Effector CD4-positive, alpha-beta T cell (primary cell): ENCODE measurements at places on chromosomes 16 and 17.
A peak's percentile ranks its signal among the peaks of the same experiment; 100 is the strongest.

GRCh38 chr16:18983565-18984434 lies at the start of gene TMC7:
Gene TMC7 (plus strand): TSS chr16:18983934. CDS start chr16:18984064, 130 bp downstream.
- DNase-seq = no peak

DNA sequence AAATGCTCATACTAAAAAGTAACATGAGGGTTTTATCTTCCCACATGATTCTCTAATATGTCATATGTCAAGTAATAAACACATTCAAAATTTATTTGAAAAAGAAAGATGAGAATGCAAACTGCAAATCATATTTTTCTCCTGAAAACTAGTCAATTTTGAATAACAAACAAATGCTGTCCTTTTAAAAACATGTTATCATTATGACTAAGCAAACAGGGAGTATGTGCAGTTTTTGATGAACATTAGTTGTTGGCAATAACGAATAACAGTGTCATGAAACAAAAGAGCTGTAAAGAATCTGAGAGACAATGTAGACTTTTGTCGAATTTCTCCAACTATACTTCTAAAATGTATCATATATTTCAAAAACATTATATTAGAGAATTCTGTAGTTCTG lies 34.8 kb downstream of the RPGRIP1L start:
- DNase-seq = no peak

DNA sequence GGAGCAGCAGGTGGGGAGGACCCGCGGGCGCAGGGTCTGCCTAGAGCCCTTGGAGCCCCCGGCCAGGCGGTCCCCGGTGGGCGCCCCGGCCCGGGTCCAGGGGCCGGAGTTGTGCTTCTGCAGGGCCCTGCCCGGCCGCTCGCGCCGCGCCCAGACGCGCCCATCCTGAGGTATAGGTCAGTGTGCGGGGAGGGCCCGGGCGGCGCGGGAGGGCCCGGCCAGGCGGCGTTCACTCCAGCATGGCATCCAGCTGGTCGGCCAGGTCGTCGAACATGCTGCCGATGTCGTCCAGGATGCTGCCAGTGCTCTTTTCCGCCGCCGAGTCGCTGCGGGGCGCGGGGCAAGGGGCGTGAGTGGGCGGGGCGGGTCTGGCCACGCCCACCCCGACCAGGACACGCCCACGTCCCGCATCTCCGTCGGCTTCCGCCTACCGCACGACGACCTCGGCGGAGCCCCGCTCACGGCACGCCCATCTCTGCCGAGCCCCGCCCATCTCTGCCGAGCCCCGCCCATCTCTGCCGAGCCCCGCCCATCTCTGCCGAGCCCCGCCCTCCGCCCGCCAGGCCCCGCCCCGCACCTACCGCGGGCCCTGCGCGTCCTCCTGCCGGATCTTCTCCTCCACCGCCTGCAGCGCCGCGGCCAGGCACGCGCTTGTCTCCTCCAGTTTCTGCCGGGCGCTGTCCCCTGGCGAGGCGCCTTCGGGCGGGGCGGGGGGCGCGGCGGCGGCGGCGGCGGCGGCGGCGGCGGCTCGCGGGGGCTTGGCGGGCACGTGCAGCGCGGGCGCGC lies 17.9 kb downstream of the CASKIN1 start:
- peak; percentile 18 for DNase-seq

- no peak for DNase-seq
Observed at GRCh38 chr17:77790143-77790829, 168.2 kb upstream of the TNRC6C start.

DNA sequence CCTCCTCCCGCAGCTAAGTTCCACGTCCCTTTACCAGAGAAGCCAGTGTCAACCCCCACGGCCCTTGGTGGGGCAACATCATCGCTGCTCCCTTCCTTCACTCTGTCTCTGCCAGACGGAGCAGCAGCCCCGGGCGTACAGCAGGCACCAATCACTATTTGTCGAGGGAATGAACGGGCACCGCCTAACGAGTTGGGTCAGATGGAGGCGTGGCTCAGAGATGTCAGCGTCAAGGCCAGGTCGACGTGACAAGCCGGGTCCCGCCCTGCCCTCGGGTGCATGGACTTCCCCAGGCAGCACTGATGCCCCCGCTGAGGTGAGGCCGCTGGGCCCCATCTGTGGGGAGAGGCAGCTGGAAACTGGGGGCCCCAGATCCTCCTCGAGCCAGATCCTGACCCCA lies 50.0 kb downstream of the CBFA2T3 start:
- no peak for DNase-seq

GRCh38 chr16:66996324-66996982 lies 8.1 kb downstream of the CES4A start:
- no peak for DNase-seq

DNA sequence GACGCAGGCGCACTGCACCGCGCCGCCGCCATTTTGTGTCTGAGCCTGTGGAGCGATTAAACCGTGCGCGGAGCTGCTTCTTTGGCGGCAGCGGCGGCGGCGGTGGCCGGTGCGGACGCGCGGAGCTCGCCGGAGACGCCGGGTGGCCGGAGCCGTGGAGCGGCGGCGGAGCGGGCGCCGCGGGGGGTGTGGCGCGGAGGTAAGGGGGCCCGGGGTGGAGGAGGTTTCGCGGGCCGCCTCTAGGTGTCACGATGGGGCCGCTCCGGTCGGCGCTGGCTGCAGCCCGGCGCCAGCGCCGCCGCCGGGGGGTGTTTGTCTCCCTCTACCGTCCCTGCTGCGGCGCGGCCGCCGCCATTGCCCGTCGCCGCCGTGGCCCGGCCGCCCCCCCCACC lies at the start of gene CTCF:
TSS of gene CTCF (plus strand) at position 1 of the 392 bp plus-strand sequence. CDS start 48,307 bp downstream, outside the sequence.
- DNase-seq = peak; percentile 78

GRCh38 chr17:7835814-7836595 lies 2.0 kb downstream of the KDM6B start:
- peak; percentile 57 for DNase-seq

- no peak for DNase-seq
Observed at GRCh38 chr17:80681215-80681614, 136.6 kb downstream of the RPTOR start.

GRCh38 chr17:32723310-32723955 lies 153.5 kb downstream of the MYO1D start:
- DNase-seq = no peak

GRCh38 chr17:7632492-7632894 lies 2.6 kb downstream of the SHBG start:
- DNase-seq = no peak

- no peak for DNase-seq
Observed at GRCh38 chr16:57000271-57001025, 11.1 kb downstream of the NLRC5 start.

- DNase-seq = no peak
Observed at GRCh38 chr16:2970563-2970962, 1.4 kb downstream of the PAQR4 start.

DNA sequence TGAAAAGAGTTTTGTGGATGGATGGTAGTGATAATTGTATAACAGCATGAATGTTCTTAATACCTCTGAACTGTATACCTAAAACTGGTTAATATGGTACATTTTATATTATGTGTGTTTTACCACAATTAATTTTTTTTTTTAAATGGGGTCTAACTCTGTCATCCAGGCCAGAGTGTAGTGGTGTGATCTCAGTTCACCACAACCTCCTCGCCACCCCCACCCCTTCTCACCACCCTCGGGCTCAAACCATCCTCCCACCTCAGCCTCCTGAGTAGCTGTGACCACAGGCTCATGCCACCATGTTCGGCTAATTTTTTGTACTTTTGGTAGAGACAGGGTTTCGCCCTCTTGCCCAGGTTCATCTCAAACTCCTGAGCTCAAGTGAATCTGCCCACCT lies 123.2 kb downstream of the CDRT15L2 start:
- no peak for DNase-seq

GRCh38 chr17:20156196-20157000 lies 147.2 kb downstream of the SPECC1 start:
- DNase-seq = no peak

- no peak for DNase-seq
Observed at GRCh38 chr17:35895636-35896587, 15.8 kb upstream of the CCL5 start.

- no peak for DNase-seq
Observed at GRCh38 chr17:75490173-75490743, 25.1 kb downstream of the CASKIN2 start.

- no peak for DNase-seq
Observed at GRCh38 chr16:66923866-66924265, 1.5 kb downstream of the RRAD start.

DNA sequence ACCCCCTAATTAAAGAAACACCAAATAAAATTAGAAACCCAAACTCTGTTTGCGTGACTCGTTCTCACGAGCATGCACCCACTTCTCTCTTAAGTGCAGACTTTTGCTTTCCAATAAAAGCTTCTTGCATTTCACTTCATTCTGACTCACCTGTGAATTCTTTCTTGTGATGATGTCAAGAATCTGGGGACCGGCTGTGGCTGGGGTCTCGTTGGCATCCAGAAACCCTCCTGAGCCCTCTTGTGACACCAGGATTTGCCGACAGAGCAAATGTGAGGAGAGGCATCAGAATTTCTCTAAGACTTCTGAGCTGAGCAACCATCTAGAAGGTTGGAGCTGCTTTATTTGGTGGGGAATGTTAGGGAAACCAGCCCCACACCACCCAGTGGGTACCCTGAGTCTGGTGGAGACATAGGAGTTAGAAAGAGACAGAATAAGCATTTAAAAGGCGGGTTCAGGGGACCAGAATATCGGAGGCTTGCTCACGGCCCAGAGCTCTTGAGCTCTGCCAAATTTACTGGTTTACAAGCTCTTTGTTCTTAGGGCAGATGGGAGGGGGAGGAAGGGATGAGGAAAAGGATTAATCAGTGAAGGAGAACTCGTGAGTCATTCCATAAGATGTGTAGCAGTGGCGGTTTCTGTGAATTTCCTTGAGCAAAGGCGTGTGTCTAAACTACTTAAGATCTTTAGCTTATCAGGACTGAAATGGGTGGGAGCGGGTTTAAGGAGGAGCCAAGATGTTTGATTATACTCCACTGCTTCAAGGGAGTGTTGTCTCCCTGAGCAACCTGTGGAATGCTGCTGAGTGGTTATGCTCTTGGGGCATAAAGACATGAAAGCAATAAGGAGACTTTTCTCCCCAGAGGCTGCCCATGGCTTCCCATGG lies 24.2 kb upstream of the TMC5 start:
- no peak for DNase-seq

DNA sequence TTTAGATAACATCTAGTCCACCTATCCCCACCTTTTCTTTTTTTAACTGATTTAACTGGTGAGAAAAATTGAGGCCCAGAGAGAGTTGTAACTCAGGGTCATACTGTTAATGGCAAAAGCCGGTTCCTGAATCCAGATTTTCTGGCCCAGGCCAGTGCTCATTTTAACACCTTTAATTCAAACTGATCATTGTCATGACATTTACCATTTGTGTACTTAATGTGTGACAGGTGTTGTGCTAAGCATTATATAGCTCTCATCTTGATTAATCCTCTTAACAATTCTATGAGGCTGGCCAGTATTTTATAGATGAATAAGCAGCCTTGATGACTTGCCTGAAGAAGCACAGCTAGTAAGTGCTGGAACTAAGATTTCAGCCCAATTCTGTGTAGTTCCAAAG lies 14.4 kb downstream of the RHOT1 start:
- no peak for DNase-seq

- DNase-seq = no peak
Observed at GRCh38 chr17:13593757-13594156, 8.0 kb downstream of the HS3ST3A1 start.

DNA sequence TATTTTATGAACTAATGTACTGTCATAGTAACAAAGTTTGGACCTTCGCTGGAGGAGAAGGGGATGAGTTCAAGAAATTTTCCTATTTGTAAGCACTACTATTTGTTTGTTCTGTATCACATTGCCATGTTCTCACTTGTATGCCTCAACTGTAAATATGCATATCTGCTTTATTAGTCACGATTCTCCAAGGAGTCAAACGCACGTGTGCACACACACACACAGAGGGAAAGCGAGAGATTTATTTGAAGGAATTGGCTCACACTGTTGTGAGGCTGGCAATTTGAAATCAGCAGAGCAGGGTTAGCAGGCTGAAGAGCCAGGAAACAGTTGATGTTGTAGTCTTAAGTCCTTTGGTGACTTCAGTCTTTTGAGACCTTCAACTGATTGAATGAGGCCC lies 24.9 kb upstream of the MYH2 start:
- DNase-seq = no peak

DNA sequence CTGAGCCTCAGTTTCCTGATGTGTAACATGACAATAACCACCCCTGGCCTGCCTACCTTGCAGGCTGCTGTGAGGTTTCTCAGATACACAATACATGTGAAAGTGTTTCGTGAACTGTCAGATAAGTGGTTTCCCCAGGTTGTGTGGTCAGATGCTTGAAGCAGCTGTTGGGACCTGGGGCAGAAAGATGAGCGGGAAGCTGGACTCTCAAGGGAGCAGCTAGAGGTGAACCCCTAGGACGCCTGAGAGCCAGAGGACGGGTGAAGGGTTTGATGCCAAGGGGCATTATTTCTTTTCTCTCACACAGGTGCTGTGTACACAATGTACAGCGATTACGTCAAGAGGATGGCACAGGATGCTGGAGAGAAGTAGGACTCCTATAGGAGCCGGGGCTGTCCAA lies 2.3 kb downstream of the HIGD1B start:
- no peak for DNase-seq

DNA sequence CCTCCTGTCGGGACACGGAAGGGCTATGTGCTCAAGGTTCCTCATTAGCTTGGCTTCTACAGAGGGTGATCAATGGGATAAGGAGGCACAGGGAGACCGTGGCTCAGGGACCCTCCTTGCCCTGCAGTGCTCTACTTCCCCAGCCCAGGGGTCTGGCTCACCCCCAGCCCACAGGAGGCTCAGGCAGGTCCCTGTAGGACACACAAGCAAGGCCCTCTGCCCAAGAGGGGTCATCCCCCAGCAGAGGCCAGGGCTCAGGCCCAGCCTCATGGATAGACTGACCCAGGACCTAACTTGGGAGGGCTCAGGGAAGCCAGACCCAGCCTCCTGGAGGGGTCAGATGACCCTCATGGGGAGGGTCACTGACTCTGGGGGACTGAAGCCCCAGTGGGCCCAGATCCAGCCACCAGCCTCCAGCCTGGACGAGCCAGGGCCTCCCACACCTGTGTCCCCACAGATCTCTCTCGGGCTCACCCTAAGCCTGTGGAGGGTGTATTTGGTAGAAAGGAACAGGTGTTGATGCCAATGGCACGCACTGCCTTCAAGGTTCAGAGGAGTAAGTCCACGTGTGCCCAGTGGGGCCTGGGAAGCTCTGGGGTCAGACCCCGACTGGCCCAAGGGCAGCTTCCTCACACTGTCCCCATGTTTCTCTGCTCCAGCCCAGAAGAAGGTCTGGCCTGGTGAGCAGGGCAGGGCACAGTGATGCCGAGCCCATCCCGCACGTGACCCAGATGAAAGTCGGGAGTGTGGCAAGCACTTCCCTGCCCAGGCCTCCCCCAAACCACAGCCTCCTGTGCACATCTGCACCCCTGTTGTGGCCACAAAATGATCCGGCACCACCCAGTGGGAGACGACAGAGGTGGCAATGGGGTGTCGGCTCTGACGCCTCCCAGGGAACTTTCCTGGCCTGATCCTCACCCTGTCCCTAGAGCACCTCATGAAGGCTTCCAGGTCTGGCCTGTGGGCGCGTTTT lies 10.9 kb upstream of the KRTAP17-1 start:
- DNase-seq = no peak

GRCh38 chr17:8369944-8370343 lies 6.6 kb downstream of the KRABD2 start:
- DNase-seq = no peak
